RWPE1 (cell line): ENCODE measurements at places on chromosomes 5 and 9.

- DNase-seq, result no peak
Measured at GRCh38 chr9:112582371-112583262, 96.0 kb downstream of the KIAA1958 start.

GRCh38 chr9:124013309-124014210, 2.0 kb downstream of the LHX2 start:
- DNase-seq, result no peak

DNA sequence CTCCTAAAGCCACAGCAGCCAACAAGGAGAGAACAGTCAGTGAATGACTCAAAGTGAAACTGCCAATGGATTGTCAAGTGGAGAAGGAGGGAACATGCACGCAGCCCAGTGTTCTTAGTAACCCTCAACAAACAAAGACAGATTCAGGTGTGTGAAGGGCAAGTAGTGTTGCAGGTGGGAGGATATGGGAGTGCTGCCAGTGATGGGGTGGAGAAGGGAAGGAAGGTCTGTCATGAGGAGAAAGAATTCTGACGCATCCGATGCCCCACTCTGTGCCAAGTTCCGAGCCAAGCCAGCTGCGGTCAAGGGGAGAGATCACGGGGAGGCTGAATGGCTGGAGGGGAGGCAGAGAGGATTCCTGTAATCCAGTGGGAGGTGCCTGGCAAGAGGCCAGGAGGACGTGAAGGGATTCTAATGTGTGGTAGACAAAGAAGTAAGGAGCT, 56.5 kb downstream of the CAST start:
- peak; percentile 94 for DNase-seq

DNA sequence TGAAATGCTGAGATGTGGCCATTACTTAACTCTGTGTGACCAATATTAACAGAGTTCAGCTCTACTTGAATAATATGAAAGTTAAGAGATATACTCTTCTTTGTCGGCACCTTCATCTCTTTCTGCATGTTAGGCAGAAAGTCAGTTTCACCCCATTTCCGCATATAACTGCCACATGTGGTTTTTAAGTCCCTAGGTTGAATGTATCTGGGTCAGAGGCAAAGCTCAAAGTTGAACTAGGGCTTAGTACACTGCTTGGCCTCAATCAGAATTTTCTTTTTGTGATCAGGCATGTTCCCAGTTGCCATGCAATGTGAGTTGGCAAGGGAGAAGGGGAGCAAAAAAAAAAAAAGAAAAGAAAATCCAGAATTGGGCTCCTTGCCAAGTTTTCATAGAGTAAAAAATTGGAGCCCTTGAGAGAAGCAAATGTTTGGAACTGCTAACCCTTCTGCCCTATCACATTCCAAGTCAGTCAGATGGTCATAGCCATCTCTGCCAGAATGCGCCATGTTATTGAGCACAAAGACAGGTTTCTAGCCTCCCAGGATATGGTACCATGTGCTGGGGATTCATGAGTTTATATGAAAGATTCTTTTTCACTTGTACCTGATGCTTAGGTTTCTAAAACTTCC, 251.2 kb upstream of the RORB start:
- DNase-seq, result no peak

DNA sequence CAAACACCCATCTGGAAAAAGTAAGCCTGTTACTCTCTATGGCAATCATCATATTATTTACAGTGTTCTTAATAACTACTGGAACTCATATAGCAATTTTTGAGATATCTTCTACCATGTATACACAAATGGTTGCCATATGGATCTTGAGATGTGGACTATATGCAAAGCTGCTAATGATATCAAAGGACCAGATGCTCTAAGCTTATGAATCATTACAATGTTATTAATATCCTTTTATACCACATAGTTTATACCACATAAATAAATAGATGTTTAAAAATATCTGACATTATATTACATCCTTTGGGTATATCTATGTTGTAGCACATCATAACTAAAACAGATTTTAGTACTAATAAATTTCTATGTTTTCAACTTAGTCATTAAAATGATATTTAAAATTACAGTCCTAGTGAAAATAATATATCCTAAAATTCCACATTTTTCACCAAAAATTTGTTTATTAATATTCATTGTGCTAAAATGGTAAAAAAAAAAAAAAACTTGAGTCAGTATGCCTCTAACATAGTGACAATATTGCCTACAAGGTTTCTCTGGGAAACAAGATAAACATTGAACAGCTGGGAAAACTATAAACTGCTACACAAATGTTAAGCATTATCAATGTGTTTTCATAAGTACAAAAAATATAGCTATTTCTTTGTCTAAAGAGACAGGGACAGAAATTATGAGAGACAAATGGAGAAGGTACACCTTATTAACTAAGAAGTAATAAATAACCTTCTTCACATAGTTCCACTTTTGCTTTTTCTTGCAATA, 85.5 kb downstream of the DTWD2 start:
- no peak for DNase-seq
